ENCODE measurements at places on chromosomes 6 and 20. TPM values are rescaled to one million over a fixed set of nuclear protein-coding genes. Genes with fewer than 3 reads are reported as not detected.

The BCAS4 gene
- 20.6 TPM for polyA plus RNA-seq

The AIF1 gene
- polyA plus RNA-seq: not detected

The SPTLC3 gene
- polyA plus RNA-seq: 1.7 TPM

The BTN1A1 gene
- polyA plus RNA-seq: not detected

The MUC22 gene
- polyA plus RNA-seq: not detected

The EPHA7 gene
- not detected for polyA plus RNA-seq

The NFATC2 gene
- polyA plus RNA-seq: under 0.01 TPM

The RAB32 gene
- 96.0 TPM for polyA plus RNA-seq

The ZNF334 gene
- polyA plus RNA-seq: 1.6 TPM

The DEFB132 gene
- polyA plus RNA-seq: not detected

The CLVS2 gene
- not detected for polyA plus RNA-seq

The HRH3 gene
- polyA plus RNA-seq: not detected

The CFAP61 gene
- polyA plus RNA-seq: not detected

The SRSF3 gene
- 470 TPM for polyA plus RNA-seq

The ABHD16B gene
- polyA plus RNA-seq: not detected

The GRIK2 gene
- polyA plus RNA-seq: not detected

Measured in foreskin keratinocyte (primary cell).